ENCODE measurements at places on chromosomes 12 and 14.

DNA sequence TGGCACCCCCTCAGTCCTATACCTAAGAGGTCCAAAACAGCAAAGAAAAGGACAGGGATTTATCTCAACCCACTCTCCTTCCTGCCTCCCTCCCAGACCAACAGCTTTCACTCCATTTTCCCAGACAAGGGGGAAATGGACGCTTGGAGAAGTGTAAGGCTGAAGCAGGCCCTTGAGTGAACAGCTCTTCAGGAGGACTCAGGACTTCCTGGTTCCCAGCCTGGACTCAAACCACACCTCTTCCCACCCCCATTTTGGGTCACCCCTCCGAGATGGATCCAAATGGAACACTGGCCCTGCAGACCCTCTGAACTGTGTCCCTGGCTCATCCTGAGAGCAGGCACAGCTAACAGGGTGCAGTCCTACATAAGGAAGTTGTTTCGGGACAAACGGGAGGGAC lies 2.7 kb downstream of the KMT2D start:
- no peak for DNase-seq

DNA sequence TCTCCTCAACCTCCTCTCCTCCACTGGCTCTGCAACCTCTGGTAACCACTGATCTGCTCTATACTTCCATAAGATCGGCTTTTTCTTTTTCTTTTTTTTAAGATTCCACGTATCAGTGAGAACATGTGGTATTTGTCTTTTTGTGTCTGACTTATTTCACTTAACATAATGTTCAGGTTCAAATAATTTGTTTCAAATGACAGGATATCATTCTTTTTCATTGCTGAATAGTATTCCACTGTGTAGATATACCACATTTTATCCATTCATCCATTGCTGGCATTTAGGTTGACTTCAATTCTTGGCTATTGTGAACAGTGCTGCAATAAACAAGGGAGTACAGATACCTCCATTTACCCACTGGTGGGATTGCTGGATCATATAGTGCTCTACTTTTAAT lies 40.5 kb downstream of the NCKAP5L start:
- no peak for DNase-seq

- no peak for DNase-seq
Measured at GRCh38 chr14:51873221-51873893, 12.9 kb downstream of the GNG2 start.

DNA sequence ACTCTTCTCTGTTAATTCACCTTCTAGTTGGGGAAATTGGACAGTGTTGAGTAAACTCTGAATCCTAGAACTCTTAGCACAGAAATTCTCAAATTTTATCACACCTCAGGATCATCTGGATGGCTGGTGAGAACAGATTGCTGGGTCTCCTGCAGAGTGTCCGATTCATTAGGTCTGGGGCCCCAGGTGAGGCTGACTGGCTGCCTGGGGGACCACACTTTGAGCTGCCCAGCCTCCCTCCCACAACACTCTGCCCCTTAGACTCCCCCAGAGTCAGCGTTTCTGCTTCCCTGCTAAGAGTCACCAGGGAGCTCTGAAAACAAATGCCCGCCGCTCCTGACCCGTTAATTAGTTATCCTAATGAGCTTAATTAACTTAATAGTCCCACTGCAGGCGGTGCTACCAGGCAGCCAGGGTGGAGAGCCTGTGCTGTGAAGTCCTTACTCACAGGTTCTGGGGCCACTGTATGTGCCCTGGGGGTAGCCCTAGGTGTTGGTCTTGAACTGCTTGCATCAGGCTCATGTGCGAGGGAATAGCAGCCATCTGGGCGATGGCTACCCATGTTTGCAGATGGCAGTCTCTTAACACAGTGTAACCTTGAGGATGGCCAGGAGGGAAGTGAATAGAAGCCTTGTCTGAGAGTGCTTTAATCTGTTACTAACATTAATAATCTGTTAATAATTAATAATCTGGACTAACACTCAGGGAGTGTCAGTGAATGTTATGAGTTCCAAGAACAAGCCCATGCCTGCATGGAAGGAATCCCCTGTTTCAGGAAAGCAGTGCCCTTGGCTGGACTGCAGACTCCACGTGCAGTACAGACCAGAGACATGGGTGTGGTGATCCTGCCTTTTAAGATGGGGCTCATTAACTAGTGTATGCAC lies 35.6 kb downstream of the AACS start:
- DNase-seq: no peak

DNA sequence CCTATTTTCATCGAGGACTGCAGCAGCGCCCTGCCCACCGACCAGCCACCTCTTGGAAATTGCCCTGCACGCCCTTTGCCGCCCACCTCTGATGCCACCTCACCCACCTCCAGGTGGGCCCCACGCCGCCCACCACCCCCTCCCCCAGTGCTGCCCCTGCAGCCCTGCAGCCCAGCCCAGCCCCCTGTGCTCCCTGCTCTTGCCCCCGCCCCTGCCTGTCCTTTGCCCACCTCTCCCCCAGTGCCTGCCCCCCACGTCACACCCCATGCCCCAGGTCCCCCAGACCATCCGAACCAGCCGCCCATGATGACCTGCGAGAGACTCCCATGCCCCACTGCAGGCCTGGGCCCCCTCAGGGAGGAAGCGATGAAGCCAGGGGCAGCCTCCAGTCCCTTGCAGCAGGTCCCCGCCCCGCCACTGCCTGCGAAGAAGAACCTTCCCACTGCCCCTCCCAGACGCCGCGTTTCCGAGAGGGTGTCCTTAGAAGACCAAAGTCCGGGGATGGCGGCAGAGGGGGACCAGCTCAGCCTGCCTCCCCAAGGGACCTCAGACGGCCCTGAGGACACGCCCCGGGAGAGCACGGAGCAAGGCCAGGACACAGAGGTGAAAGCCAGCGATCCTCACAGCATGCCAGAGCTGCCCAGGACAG lies 96.5 kb downstream of the LGMN start:
- no peak for DNase-seq

GRCh38 chr12:116620492-116621191 lies 61.5 kb downstream of the MAP1LC3B2 start:
- no peak for DNase-seq

- peak; percentile 48 for DNase-seq
Measured at GRCh38 chr14:20836668-20837338, 34.2 kb upstream of the RNASE1 start.

DNA sequence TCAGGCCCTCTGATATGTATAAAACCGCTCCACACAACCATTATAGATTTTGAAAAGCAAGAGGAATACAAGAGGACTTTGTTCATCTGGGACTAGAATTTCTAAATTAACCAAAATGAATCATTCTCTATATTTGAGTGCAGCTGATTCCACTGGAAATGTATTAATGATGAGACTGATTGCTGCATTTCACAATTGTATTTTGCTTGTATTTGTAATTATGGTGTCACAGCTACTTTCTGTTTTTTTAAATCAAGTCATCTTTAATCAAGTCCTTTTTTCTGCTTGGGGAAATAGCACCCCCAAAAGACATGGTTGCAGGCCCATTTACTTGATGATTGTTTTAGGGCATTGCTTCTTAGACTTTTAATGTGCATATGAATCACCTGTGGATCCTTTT lies 162.4 kb downstream of the KICS2 start:
- no peak for DNase-seq

GRCh38 chr12:104939089-104939488 lies 19.0 kb downstream of the SLC41A2 start:
- no peak for DNase-seq

DNA sequence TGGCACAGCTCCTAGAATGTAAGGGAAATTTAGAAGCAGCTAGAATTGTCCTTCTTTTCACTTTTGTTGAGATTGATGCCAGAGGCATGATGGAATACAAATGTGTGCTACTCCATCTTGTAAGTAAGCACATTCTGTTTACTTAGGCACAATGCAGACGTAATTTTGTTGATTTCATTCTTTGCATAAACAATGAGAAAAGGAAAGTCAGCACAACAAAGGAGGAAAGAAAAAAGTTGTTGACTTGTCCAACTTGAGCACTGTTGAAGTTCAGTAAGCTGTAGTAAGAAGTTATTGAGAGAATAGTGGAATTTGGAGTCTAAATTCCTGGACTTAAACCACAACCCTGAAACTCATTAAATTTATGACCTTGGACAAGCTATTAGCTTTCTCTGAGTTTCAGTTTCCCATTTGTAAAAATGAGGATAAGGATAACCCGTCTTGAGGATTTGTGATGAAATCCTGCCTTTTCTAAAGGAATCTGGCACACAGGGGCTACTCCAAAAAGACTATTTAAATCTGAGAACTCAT lies 19.4 kb upstream of the CNTN1 start:
- no peak for DNase-seq

GRCh38 chr12:89166525-89166934 lies 185.8 kb downstream of the DUSP6 start:
- peak; percentile 49 for DNase-seq

DNA sequence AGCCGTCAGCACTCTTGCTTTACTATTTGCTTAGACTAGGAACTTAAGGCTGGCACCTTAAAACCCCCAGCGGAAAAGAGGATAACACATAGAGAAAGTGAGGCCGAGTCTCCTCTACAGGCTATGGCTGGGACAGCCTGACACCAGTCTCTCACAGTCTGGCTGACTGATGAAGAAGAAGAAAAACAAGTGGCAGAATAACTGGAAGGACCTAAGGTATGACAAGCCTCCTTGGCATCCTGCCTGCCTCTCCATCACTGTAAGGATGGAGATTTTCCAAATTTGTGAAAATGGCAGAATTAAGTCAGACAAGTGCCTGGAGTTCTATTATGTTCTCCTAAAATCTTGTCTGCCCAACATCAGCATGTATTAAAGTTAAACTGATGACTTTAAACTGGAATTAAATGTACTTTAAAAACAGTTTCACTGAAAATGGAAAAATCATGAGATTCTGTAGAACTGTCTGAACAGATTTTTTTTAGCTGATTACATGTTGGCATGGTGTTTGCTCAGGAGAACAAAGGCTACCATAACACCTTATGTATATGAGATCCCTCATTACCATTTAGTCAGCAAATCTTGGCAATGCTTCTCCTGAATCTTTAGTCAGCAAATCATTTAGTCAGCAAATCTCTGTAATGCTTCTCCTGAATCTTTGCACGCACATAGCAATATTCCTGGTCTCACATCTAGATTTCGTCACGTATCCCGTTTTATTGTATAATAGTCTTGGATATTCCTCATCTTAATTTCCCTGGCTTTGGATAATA lies 140.3 kb upstream of the AEBP2 start:
- no peak for DNase-seq

- no peak for DNase-seq
Measured at GRCh38 chr12:25017336-25017735, 68.4 kb upstream of the BCAT1 start.

- no peak for DNase-seq
Measured at GRCh38 chr12:83122623-83122934, 435.9 kb downstream of the TMTC2 start.
